ENCODE measurements at places on chromosomes 4 and X.

DNA sequence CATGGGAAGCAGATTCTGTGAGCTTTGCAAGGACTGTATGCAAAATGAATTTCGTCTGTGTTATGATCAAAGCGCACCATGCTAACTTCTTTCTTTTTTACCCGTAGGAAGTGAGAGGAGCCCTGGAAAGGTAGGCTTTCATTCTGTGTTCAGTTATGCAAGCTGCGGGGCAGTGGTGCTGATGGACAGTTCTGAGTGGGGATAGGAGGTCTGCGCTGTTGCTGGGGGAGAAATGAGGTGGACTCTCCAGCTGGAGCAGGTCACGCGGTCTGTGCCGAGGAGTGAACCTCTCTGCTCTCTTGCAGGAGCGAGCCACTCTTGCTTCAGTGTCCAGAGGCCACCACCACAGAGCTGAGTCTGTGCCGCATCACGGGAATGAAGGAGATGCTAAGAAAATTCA is 4.5 kb downstream of the TRIML1 start:
- DNase-seq: no peak

GRCh38 chrX:47539860-47540259 is 21.1 kb upstream of the ARAF start:
- DNase-seq: no peak

- DNase-seq: no peak
These were observed 49.9 kb downstream of the TMEM154 start for GRCh38 chr4:152629908-152630307.

DNA sequence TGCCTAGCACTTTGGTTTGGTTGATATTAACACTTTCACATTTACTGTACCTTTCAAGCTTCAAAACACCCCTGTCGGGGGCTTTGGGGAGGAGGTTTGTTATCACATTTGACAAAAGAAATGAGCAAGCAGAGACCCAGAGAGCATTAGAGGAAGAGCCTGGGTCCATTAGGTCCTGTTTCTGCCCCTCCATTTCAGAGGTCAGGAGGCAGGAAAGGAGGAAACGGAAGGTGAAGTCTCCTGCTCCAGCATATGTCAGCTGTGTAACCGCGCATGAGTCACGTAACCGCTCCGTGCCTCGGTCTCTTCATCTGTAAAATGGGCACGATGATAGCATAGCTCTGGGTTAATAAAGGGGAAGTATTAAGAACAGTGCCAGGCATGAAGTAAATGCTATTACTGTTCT is 201.9 kb upstream of the BCOR start:
- DNase-seq: peak; percentile 14

- no peak for DNase-seq
These were observed 822.3 kb upstream of the TENM3 start for GRCh38 chr4:181420950-181421349.

DNA sequence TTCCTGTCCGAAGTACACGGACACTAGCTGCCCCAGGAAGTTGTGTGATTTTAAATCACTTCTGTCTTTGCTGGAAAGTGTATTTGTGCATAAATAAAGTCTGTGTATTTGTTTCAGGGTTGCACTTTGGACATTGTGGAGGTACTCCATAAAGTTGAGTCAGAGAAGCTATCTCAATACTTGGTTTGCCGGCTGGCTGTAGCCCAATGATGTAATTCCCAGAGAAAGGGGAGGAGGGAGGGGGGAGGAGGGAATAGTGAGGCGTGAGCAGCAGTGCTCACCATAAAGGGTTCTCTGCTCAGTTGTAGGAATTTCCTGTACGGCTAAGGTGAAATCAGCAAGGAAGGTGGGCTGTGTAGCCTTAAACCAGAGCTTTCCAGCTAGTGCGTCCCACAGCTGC is 7.5 kb downstream of the APEX2 start:
- DNase-seq: no peak

All from suppressor macrophage (primary cell).